ENCODE measurements at places on chromosomes 1 and 21.

DNA sequence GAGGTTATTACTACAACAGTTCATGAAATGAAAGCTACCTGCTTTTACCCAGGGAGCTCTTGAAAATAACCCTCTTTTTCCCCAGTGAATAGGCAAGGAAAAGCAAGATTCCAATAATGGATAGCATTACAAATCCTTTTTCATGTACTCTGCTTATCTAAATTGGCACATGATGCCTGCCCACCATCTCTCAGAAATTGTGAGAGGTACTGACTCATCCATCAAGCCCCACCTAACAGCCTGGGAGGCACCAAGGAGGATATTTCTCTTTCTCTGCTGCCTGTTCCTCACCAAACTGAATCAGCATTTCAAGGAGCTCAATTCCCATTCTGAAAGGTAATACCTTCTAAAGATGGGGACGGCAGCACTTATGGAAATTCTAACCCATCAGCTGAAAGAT lies 34.4 kb downstream of the PALMD start:
- DNase-seq = peak; percentile 44

DNA sequence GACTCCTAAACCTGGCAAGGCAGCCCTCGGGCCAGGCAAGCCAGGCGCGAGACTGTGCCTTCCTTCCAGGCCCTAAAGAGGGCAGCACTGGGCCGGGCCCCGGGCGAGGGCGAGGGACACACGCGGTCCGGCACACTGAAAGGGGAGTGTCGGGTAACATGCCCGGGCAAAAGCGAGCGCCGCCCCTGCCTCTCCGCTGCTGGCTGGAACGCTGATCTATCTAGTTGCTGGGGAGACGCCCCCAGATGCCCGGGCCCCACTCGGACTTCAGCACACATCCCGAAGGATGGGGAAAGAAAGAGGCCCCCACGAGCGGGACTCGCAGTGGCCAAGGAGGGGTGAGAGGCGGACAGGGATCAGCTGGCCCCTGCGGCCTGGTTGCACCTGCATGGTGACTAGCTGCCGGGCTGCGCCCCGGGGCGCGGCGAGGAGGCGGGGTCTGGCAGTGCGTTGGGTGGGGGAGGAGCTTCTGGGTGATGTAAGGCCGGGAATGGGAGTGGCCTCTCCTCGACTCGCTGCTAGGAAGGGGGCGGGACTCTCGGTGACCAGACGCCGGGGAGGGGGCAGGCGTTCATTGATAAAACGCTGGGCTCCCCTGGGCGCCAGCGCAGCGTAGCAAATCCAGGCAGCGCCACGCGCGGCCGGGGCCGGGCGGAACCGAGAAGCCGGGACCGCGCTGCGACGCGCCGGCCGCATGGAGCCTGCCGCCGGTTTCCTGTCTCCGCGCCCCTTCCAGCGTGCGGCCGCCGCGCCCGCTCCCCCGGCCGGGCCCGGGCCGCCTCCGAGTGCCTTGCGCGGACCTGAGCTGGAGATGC lies at the start of gene PLK3:
TSS of gene PLK3 (plus strand) at position 608 of the 815 bp plus-strand sequence. CDS start at position 695, 87 bp downstream.
- peak; percentile 94 for DNase-seq

DNA sequence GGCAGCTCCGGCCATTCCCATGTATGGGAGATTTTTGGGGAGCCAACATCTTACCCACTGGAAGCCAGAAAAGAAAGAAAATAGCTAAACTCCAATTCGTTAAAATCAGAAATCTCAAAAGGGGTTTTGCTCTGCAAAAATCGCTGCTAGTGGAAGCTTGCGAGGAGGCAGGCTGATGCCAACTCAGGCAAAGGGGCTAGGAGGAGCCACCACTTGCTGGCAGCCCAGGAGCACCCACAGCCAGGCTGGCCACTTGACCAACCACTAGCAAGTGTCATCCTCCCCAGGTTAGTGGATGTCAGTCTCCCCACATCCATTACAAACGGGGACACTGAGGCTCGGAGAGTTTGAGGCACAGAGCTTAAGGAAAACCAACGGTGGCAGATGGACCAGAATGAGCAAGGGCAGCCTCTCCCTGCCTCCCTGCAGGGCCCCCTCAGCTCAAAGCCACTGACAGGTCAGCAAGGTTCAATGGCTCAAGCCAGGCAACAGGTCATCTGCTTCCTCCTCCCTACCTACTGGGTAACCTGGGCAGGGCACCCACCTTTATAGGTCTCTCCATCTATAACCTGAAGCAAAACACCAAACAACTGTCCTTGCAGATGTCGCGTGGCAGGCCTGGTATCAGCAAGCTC lies 10.8 kb downstream of the KCNN3 start:
- no peak for DNase-seq

DNA sequence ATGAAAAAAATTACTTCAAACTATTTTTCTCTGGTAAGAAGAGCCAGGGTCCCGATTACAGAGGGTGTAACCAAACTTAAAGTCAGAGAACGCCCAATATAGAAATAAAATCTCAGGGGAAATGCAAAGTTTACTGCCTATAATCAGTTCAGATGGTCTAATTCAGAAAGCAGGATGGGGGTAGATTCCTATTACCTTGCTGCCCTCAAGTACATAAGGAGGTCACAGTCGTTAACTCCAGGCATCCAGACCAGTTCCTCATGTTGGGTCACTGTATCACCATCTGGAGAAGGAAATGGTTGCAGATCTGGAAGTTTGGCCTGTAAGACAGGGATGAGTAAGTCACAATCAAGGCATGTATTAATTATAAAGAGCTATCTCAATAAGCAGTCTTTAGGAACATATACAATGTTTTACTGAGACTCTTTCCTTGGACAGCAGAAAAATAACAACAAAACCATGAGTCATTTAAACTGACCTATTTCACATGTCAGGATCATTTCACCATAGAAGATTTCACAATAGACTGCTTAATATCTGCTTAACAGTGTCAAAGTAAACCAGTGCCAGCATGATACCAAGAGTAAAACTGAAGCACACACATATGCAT lies 179.4 kb downstream of the SLC45A1 start:
- DNase-seq = no peak

GRCh38 chr1:208599063-208599462 lies 354.9 kb upstream of the PLXNA2 start:
- DNase-seq = no peak

All from BE2C (cell line).